Gastrocnemius medialis (tissue), 4 donors: ENCODE measurements at places on chromosomes 6 and 20. TPM values are rescaled to one million over a fixed set of nuclear protein-coding genes. Genes with fewer than 3 reads are reported as not detected.

DNA sequence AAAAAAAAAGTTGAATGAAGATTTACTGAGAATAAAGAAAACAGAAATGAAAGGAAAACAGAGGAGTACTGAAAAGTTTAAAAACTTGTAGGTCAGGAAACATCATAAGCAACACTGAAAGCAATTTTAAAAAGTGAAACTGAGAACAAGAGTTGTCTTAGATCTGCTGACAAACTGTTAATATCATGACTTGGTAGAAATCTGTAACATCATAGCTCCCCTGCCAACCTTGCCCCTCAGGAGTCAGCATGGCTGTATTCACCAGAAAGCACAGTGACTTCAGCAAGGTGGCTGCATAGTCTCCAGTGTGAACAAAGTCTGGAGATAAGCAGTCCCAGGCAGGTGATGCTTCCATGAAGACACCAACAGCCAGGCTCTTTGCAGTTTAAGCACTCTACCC lies 5.3 kb downstream of the NAA20 start:
- H3K27me3 ChIP-seq = no peaks in the 10 kb centered on the region
- no peak for DNase-seq
- no peak overlapping the region for H3K4me3 ChIP-seq
- H3K4me1 ChIP-seq = peaks cover 44% of the 10 kb centered on the region
- peaks cover 27% of the 10 kb centered on the region for H3K36me3 ChIP-seq
- no peak overlapping the region for H3K27ac ChIP-seq

DNA sequence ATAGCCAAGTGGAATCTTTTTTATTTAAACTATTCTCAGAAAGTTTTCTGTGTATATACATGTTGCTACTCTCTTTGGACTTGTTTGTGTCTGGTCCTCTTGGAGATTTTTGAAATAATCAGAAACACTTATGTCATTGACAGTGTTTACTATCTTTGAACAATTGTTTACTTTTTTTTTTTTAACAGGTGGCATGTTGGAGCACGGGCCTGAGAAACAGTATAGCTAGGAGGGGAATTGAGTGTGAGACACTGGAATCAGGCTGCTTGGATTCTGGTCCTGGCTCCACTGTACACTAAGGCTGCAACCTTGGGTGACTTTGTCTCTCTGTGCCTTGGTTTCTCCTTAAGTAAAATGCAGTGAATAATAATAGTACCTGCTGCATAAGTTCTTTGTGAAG lies 279.6 kb downstream of the PRL start:
- no peak for DNase-seq
- no peaks in the 10 kb centered on the region for H3K36me3 ChIP-seq
- H3K4me3 ChIP-seq = no peak overlapping the region
- H3K27ac ChIP-seq = no peak overlapping the region

RNF182 gene
- total RNA-seq = not detected

DNA sequence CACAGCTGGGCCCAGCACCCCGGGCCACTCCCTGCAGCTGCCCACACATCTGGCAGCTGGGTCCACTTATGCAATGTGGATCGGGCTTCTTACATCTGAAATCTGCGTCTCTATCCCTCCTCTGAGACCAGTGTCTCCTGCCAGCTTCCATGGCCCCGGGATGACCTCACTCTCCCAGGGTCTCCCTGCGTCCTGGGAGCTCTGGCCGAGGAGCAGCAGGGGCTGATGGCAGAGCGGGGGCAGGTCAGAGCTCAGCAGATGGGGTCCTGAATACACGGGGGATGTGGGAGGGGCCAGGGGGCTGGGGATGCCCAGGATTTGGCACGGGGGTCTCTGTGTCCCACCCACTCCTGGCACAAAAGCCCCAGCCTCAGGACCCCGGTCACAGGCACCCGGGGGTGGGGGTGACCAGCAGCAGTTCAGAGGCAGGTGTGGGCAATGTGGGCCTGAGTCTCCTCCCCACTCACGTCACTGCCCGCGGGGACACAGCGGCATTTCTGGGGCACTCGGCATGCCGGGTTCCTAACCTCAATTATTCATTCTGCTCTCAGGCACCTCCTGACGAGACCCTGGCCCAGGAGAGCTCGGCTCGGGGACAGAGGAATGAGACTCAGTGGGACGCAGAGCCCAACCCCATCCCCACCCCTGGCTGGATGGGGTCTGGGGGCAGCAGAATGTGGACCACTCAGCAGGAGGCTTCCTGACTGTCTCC lies 16.4 kb downstream of the CHRNA4 start:
- H3K4me3 ChIP-seq = no peak overlapping the region
- peaks cover 33% of the 10 kb centered on the region for H3K27me3 ChIP-seq
- H3K36me3 ChIP-seq = no peaks in the 10 kb centered on the region
- H3K27ac ChIP-seq = no peak overlapping the region

NHLRC1 gene
- 1.9 TPM for total RNA-seq

CALHM6 gene
- total RNA-seq = 0.63 TPM

PTPRT gene
- total RNA-seq = not detected

GRCh38 chr6:34836008-34836407 lies 44.1 kb downstream of the BLTP3A start:
- peaks cover 17% of the 10 kb centered on the region for H3K4me1 ChIP-seq
- H3K4me3 ChIP-seq = no peak overlapping the region
- no peaks in the 10 kb centered on the region for H3K27me3 ChIP-seq
- no peak for DNase-seq

SUMO4 gene
- not detected for total RNA-seq

FKBP1C gene
- not detected for total RNA-seq

GRCh38 chr20:47489448-47489872 lies 12.2 kb upstream of the NCOA3 start:
- H3K4me3 ChIP-seq = no peak overlapping the region
- no peak for DNase-seq
- H3K4me1 ChIP-seq = peaks cover 21% of the 10 kb centered on the region

MTG2 gene
- total RNA-seq = 21.0 TPM

NRSN1 gene
- total RNA-seq = not detected

GRCh38 chr6:140271759-140272377 lies 897.4 kb upstream of the CITED2 start:
- no peak overlapping the region for H3K4me3 ChIP-seq
- no peaks in the 10 kb centered on the region for H3K27me3 ChIP-seq
- H3K36me3 ChIP-seq = no peaks in the 10 kb centered on the region
- no peak for DNase-seq

DNA sequence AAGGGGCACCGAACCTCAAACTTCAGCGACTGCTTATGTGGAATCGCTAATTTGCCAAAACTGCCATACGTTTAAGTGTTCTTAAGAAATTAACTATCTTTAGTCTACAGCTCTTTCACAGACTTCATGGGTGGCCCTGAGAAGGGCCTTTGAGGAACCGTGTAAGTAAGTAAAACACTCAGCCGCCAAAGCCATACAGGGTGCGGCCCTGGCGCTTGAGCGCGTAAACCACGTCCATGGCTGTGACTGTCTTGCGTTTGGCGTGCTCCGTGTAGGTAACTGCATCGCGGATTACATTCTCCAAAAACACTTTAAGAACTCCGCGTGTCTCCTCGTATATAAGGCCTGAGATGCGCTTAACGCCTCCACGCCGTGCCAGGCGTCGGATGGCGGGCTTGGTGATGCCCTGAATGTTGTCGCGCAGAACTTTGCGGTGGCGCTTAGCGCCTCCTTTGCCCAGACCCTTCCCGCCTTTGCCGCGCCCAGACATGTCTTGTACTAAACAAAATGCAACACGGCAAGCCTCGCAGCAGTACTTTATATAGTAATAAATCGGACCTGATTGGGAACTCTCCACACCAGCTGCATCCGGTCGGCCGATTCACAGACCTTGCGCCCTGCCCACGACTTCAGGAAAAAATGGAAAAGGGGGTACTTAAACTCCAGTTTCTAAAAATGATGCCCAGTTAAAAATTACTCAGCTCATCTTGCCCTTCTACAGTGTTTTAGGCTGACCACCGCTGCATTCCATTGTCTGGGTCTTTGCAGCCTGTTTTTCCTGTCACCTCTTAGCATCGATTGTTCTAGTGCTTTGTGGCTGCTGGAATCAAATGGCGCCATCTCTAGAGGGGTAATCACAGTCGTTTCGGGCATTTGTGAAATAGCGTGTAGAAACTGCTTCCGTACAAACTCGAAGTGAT lies 38.9 kb downstream of the OR2B2 start:
- DNase-seq = no peak
- H3K4me1 ChIP-seq = peaks cover 11% of the 10 kb centered on the region
- no peaks in the 10 kb centered on the region for H3K36me3 ChIP-seq
- H3K4me3 ChIP-seq = peak overlapping the region; percentile 49

DNA sequence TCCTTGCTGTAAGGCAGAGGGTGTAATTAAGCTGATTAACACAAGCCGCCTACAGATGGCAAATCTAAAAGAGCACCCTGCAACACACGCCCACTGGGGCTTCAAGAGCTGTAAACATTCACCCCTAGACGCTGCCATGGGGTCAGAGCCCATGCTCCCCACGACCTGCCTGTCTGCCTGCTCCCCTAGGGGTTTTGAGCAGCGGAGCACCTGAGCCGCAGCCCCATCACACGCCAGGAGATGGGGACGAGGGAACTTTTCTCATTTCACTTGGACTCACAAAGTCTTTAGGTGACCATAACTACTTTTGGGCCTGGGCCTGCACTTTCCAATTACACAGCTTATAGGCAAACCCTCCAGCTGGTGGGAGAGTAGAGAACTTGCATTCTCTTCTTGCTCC lies 99.0 kb upstream of the SOX4 start:
- DNase-seq = no peak
- H3K4me3 ChIP-seq = no peak overlapping the region
- no peaks in the 10 kb centered on the region for H3K36me3 ChIP-seq
- H3K27ac ChIP-seq = no peak overlapping the region
- no peaks in the 10 kb centered on the region for H3K4me1 ChIP-seq

DNA sequence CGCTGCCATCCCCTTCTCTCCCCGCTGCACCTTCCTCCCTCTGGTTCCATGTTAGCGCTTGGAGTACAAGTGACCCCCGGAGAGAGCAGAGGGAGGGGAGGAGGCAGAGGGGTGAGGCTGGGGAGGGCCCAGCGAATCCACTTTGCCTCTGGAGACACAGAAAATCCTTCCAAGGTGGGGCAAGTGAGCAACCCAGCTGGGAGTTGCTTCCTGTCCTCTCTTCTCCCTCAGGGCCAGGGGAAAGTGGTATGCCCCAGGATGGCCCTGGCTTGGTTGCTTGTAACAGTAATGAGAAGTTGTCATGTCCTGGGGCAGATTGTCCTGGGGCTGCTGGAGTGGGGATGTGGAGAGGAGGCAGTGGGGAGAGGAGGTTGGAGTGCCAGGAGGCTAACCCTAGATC lies 691 bp upstream of the ANGPT4 start:
- no peak overlapping the region for H3K4me3 ChIP-seq
- DNase-seq = no peak
- no peaks in the 10 kb centered on the region for H3K36me3 ChIP-seq
- peaks cover 6% of the 10 kb centered on the region for H3K4me1 ChIP-seq
- H3K27me3 ChIP-seq = no peaks in the 10 kb centered on the region
